GOT3 (cell line): ENCODE measurements at places on chromosomes 6 and 20.

DNA sequence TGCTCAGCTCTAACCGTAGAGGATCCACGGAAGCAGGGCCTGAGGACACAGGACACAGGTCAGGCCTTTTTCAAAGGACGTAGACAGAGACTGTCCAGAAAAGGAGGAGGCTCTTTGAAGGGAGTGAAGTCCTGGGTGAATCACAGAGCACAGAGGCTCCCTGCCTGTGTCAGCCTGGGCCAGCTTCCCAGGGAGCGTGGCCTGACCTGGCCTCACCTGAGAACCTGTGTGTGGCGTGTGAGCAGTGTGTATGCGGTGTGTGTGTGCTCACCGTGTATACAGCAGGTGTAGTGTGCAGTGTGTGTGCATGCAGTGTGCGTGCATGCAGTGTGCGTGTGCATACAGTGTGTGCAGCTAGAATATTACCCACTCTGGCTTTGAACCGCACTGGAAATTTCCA, 56.0 kb upstream of the FNDC1 start:
- DNase-seq, result no peak

DNA sequence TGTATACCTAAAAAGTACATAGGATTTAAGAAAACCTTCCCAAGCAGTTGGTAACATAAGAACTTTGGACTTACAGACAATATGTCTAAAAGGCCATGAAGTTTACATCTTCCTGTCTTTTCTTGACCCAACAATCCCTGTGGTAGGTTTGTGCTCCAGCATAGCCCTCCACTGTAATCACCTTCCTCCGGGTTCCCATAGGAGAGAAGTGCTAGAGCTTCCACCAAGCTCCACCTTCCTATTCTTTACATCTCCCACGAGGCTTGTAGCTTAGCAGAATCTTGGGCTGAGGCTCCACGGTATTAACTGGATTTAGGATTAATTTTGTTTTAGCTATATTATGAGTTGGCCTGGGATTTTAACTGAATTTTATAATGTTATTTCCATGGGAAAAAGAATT, 23.3 kb downstream of the ADGRG6 start:
- DNase-seq, result no peak

DNA sequence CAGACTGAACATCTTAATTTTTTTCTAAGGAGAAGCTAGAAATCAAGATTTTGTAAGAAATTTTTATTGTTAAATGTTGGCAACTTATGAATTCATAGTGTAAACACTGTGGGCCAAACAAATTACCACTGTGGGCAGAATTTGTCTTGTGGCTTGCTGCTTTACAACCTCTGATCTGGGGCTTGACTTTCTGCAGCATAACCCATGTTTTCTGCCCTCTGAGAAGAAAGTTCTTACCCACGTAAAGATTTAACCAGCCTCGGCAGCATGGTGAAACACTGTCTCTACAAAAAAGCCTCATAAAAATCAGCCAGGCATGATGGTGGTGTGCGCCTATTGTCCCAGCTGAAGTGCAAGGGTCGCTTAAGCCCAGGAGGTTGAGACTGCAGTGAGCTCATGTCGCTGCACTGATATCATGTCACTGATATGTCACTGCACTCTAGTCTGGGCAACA, 12.9 kb downstream of the ITCH start:
- no peak for DNase-seq

GRCh38 chr6:22940581-22941290, 371.4 kb downstream of the HDGFL1 start:
- no peak for DNase-seq

DNA sequence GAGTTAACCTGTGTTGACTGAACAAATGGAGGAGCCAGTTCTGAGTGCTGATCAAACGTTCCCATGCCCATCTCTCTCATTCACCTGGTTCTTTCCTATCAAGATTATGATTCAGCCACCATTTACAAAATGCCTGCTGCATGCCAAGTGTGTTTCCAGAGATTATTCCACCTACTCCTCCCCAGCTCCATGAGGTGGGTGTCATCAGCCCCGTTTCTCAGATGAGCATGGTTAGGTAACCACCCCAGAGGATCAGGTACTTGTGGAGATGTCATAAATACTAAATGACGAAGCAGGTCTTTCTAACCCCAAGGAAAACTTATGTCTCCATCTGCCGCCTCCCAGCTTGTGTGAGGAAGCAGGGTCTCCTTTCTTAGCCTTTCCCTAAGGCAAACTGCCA, 2.1 kb downstream of the BANF2 start:
- DNase-seq, result no peak

GRCh38 chr6:54646069-54646950, 200.3 kb upstream of the FAM83B start:
- no peak for DNase-seq

GRCh38 chr20:11092151-11092550, 418.4 kb upstream of the JAG1 start:
- DNase-seq, result no peak

DNA sequence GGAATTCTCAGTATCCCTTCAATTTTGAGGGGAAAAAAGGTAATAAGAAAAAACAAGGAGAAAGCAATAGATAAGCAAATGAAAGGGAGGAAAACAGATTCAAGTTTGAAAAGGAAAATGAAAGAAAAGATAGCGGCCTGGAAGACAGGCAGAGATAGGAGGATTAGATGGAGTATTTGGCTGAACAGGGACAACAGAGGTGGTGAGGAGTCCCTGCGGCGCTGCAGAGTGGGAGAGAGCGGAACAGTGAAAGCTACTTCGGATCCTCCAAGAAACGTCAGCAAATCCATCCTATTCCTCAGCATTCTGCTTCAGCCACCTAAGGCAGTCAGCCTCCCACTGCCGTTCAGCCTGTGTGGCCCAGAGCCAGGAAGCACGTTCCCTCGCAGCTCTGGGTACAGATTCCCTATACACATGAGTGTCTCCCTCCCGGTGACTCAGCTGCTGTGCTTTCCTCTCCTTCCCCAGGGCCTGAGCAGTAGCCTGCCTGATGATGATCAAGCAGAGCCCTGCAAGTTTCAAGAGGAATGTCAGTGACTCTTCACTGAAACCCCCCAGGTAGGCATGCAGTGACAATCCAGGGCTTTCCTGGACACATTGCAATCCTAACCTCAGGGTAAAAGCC, 43.4 kb upstream of the CDYL start:
- peak; percentile 34 for DNase-seq

GRCh38 chr6:166026586-166027126, 141.0 kb downstream of the TBXT start:
- no peak for DNase-seq

DNA sequence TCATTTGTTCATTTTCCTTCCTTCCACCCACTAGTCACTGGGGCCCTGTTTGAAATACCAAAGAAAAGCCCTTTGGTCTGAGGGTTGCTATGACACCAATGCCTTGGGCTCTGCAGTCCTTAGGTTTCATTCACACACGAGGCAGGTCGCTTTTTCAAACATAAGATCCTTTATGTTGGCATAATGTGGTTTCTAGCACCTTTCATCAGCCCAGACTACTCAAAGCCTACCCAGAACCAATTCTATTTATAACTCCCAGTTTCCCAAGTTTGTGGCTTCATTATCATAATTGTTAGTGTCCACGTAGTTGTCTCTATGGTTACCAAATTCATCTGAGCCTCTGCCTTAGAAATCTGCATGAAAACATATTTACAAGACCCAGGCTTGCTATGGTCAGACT, 6.6 kb upstream of the TP53RK start:
- no peak for DNase-seq

DNA sequence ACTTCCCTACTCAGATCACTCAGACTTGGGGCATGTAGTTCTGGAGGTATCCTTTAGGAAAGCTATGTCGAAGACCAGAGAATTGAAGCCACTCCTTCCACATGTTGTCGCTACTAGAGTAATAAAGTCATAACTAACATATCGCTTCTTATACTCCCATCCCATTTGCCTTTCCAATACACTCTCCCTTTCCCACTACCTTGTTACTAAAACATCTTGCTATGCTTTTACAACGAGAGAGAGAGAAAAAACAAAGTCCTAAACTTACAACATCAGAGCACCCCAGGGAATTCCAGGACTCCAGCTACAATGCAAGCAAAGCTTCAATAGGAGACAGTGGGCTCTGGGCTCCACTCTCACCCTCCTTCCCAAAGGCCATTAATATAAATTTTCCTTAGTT, 5.1 kb upstream of the LAMP5 start:
- no peak for DNase-seq

DNA sequence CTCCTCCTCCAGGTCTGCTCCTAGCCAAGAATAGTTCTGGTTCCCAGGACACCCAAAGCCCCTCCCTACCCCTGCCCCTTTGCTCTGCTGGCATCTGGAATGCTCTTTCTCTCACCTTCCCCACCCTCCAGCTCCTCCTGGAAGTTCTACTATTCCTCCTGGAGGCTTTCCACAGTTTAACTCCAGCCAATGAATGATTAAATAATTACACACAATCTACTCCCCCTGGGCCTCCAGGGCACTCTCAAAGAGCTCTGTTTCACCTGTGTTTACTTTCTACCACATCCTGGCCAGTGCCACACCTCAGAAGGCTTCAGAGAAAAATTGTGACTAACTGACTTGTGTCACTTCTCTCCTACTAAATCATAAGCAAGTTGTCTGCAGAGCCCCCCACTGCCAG, 36.2 kb downstream of the GCM1 start:
- no peak for DNase-seq

GRCh38 chr20:19995220-19995863, 21.8 kb upstream of the NAA20 start:
- no peak for DNase-seq

- DNase-seq, result no peak
These were observed 83.0 kb downstream of the SNX5 start for GRCh38 chr20:17885544-17885943.

DNA sequence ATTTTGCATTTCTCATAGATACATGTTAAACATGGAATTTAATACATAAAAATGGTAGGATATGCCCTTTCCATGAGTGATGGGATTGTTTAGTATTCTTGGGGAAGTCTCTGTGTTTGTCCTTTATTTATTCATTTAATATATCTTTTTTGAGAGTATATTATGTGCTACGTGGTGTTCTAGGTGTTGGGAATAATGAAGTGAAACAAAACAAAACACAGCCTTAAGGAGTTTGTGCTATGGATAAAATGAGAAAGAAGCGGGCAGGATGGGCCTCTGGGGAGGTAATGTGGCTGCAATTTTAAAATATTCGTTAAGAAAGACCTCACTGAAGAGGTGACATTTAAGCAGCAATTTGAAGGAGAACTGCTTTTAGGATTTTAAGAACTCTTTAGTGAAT, 851.5 kb downstream of the MAFB start:
- DNase-seq, result no peak

DNA sequence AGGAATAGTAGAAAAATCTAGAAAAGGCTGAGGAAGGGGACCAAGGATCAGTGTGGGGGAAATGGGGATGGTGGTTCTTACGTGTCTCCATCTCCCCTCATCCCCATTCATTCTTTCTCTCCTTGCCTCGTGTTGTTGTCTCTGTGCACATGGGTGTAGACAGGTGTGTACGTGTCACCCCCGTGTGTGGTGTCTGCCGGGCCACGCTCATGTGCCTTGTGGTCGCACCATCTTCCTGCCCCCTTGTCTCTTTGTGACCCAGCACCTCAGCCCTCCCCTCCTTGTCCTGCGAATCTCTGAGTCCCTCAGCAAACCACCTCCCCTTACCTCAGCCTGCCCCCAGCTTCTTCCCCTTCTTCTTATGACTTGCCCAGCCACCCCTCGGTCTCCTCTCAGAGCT, 39.4 kb downstream of the FOXP4 start:
- no peak for DNase-seq

GRCh38 chr6:33313105-33313708, 671 bp downstream of the TAPBP start:
- DNase-seq, result no peak

GRCh38 chr6:20700375-20700774, 166.1 kb downstream of the CDKAL1 start:
- DNase-seq, result no peak

DNA sequence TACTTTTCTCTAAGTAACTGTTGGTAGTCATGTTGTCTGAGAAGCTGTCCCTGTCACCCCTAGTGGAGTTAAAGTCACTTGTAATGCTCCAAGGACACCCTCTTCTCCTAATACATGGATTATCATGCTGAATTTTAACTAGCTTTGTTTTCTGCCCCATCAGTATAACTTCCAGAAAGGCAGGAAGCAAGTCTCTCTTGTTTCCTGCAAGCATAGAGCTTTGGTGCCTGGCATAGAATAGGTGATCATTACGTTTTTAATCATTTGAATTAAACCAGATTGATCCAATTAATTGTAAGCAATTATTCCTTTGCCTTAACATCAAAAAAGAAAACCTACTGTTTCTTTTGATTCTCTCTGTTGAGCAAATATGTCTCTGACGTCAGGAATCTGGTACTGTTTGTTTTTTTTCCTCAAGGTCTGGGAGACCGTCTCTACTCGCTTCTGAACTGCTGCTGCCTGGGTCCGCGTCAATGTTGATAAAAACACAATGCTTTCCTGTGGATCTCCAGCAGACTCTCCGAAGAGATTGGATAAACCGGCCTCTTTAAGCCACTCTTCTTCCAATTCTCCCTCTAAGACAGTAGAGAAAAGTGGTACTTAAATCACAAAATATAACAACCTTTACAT, 71.8 kb downstream of the ARHGAP18 start:
- no peak for DNase-seq

DNA sequence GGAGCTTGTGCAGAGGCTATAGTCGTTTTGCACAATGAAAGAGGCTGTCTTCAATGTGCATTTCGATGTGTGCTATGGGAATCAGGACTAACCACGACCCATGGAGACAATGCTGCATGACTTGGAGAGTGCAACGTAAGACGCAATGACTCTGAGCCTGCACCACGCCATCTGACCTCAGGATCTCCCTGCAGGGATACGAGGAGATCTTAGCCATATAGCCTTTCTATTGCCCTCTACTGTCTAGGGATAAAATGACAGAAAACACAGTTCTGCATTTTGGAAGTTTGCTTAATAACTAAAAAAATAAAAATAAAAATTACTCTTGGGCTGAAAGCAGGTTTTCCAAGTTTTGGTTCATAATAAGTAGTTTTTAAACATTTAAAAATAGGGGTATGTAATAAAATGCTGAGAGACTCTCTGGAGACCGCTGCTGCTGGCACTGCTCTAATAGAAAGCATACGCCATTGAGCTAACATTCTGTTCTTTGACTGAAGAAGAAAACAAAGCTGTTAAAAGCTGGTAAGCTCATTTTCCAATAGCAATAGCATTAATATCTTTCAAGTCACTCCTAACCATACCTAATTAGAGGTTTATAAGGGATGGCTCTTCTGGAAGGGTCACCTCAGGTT, 87.2 kb downstream of the PDE7B start:
- no peak for DNase-seq

- DNase-seq, result peak; percentile 35
These were observed 12.4 kb downstream of the FRS3 start for GRCh38 chr6:41767112-41767833.

- no peak for DNase-seq
These were observed 87.8 kb downstream of the L3MBTL3 start for GRCh38 chr6:130105996-130106704.

GRCh38 chr6:137159912-137160311, 13.5 kb downstream of the IL22RA2 start:
- no peak for DNase-seq

- DNase-seq, result no peak
These were observed 479.2 kb downstream of the CDH26 start for GRCh38 chr20:60437418-60437817.

- DNase-seq, result no peak
These were observed 154.6 kb downstream of the SASH1 start for GRCh38 chr6:148497257-148497656.
